ENCODE measurements at places on chromosomes 4 and X.

- no peak for DNase-seq
Measured at GRCh38 chr4:23769406-23769805, 120.4 kb downstream of the PPARGC1A start.

DNA sequence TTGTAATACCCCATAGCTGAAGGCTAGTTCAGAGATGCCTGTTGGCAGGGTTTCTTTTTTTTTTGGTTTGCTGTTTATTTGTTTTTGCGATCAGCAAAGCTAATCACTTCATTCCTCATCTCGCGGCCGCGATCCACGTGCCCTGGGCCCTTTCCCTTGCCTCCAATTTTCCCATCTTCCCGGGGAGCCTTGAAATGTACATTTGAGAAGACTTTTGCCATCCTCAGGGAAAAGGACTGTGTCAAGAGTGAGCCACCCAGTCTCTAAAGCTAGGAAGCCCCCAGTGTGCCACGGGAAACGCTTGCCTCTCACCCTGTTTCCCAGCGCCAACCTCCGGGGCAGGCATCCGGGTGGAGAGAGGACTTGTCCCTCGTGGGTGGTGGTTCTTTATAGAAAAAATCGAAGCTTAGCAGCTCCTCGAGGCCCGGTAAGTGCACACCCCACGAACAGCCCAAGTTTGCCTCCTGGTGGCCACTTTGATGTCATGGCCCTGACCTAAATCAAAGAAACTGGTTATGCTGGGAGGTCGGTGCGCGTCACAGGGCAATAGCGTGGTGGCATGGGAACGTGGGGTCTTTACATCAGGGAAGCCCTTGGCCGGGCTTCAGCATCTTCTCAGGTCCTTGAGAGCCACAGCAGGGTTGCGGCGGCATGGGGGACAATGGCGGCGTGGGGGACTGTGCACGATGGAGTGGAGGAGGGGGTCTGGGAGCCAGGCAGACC is 42.0 kb downstream of the MAP7D3 start:
- peak; percentile 45 for DNase-seq

DNA sequence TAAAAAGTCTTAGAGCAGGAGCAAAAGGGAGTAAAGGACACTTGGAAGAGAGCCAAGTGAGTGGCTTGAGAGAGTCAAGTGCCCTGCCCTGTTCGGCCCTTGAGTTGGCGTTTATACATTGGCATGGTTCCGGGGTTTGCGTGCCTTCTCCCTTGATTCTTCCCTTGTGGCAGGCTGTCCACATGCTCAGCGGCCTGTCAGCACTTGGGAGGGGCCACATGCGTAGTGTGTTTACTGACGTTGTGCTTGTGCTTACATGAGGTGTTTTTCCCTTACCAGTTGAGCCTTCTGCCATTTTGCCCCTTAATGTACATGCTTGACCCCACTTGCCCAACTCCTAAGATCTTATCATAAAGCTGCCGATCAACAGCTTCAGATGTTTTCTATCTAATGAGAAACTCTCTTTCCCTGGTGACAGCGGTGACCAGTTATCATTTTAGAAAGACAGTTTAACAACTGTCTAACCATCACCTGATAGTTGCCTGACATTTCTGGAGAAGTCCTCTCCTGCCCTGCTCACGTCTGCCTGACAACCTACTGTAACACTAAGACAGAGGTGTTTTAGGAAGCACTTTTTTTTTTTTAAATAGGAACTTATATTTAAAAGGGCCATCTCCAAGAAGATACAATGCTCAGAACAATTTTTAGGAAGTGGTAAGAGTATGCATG is 49.5 kb upstream of the GC start:
- DNase-seq, result no peak

DNA sequence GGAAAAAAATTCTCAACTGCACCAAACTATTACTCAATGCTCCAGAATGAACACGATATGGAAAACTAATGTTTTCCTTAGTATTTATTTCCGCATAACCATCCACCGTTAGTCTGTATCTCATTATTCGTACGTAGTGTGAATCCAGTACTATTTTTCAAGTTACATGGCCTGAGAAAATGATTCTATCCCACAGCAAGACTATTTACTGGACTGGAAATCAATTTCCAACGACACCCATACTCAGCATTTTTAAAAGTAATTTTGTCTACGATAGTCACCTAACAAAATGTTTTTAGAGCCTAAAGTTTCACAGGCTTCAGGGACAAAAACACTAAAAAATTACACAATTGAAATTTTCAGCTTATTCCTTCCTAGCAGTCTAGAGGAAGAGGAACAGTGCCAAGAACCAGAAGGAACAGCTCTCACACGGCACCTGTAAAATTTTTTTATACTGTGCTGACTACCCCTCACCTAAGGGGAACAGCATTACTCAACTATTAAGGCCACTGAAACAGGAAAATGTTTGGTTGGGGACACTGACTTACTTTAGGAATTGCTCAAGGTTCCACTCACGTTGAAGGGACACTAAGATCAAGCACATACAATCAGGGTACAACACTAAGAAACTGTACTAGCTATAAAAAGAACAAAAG is 9.6 kb downstream of the UBE2D3 start:
- no peak for DNase-seq

DNA sequence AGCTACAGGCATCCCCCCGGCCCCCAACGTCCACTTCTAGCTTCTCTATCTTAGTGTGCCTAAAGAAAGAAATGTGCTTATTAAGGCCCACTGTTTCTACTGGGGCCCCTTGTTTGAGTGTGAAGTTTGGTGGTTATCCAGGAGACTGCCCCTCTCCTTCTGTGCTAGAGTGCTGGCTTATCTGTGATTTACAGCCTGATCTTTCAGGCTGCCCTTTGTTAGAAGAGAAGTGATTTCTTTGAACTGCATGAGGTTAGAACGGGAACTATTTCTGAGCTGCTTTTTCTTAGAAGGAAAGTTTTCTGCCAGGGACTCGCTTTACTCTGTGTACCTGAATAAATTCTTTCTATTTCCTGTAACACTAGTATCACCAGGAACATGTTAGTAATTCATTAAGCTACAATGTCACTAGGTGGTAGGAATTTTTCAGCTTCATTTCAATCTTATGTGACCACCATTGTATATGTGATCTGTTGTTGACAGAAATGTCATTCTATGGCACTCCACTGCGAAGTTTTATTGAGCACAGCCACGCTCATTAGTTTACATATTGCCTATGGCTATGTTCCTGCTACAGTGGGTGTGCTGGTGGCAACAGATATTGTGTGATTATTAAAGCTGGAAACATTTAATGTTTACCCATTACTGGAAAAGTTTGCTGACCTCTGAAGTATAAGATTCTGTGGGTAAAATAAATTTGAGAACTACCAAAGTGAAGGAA is 193.8 kb upstream of the CXorf51B start:
- DNase-seq, result no peak

DNA sequence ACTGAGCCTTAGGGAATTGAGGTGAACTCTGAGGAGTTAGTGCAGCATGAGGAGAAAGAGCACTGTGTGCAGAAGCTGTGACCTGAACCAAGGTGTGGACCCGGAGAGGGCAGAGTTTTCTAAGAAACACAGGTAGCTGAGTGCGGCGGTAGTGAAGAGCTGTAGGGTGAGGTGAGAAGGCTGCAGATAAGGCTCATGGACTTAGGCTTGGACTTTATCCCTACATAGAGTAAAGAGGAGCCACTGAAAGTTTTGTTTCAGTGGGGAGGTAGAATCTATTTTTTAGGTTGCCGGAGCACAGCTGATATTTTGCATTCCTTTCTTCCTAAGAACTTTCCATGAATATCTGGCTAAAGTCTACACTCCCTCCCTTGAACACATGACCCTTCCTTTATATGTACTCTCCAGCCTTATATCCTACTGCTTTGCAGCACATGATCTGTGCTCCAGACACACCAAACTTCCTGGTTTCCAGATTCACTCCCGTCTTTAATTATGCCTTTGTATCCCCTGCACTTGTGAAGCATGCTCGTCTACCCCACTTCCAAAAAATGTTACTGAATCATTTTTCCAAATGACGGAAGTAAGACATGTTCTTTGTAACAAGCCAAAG is 10.6 kb upstream of the PGRMC2 start:
- DNase-seq, result no peak

GRCh38 chr4:1792832-1793495 is at the start of gene FGFR3:
TSS of gene FGFR3 (plus strand) at chr4:1793293. CDS start at chr4:1793935, 642 bp downstream.
- DNase-seq, result peak; percentile 72

DNA sequence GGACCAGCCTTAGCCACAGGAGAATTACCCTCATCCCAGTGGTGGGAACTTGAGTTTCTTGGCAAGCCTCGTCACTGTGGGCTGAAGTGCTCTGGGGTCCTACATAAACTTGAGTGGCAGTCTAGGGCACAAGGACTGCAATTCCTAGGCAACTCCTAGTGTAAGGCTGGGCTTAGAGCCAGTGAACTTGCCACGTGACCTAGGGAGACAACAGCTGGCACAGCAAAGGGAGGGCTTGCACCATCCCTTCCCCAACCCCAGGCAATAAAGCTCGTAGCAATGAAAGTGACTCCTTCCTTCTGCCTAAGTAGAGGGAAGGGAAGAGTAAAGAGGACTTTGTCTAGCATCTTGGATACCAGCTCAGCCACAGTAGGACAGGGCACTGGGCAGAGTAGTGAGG is 81.8 kb downstream of the TEX11 start:
- no peak for DNase-seq

GRCh38 chr4:30429813-30430761 is 290.1 kb upstream of the PCDH7 start:
- no peak for DNase-seq

DNA sequence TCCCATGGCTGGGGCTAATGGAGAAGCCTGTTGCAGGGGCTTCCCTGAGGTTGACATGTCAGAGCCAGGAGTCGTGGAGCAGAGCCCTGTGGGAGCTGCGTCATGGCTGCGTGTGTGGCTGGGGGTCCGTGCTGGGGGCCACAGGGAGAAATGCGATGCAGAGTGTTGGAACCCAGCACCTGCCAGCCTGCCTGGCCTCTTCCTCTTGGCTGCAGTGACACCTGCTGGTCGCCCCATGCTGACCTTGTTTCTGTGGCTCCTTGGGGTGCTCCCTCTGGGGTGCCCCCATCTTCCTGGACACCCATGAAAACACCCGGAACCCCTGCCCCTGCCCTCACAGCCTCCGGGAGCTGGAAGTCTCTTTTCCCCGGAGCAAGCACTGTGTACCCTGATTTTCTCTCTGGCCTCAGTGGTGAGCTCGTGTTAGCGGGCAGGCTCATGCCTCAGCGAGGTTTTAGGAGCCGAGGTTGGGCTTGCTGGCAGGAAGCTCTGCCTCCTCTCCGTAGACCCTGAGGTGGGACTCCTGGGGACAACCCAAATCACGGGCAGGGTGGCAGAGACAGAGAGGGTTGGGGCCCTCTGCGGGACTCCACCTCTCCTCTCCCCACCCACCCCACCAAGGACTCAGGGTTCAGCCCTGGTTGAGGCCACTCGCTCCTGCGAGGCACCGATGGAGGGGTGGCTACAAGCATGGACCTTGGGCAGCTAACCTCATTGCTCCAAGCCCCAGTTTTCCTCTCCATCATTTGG is 103.7 kb downstream of the SORCS2 start:
- DNase-seq, result peak; percentile 59

GRCh38 chr4:48490680-48491513 is 845 bp downstream of the ZAR1 start:
- DNase-seq, result no peak

DNA sequence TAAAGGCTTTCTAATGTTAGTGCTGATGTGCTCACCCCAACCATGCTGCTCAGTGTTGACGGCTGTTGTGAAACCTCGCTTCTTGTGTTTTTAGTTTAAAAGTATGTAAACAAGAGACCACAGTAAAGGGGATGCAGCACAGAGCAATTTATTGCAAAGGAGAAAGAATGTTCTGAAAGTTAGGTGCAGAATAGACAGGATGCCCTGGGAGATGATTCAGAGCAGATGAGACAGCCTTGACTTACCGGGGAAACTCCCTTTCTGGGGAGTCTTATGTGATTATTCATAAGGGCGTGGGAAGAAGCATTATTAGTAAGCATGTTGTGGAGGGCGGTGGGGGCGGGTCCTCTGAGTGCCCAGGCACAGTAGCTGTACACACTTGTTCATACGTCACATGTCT is 47.7 kb downstream of the EVC start:
- no peak for DNase-seq

GRCh38 chrX:87338510-87338909 is 179.1 kb upstream of the KLHL4 start:
- DNase-seq, result no peak

- DNase-seq, result no peak
Measured at GRCh38 chr4:102878901-102879300, 10.1 kb downstream of the CISD2 start.

DNA sequence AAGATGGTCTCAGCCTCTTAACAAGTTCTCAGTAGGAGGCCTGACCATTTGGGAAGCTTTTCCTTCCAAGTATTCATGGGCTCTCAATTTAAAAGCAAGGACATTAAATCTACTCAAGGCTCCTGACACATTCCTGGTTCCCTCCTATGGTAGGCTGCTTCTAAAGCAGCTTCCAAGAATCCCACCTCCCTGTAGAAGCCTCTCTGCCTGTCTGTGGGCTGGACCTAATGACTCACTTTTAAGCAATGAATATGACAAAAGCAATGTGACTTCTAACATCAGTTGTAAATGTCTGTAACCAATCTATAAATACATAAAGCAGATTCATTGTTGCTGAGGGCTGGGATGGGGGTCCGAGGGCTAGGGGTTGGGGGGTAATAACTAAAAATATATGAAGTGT is 99.5 kb upstream of the FAM9B start:
- no peak for DNase-seq

DNA sequence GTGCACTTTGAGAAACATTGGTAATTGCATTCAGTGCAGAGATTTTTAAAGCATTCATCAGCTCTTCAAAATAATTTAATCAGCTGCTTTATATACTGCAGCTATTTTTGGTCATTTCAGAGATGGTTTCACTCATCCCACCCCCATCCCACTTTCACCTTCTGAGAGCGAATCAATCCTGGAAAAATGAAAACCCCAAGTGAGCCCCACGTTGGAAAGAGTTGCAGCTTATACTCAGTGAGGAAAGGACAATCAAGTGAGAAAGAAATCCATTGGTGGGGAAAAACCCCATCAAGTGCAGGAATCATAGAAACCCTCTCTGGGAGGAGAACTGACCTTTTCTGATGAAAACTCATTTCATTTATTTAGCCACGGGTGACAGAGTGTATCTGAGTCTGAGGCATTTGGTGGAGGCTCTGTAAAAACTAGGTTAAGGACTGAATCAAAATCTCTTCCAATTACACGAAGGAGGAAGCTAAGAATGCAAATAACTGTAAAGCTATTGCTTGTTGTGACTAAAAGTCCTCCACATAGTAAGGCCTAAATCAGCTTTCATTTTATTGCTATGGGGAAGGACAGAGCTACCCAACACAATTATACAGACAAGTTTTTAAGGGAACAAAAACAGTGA is 240.4 kb upstream of the PGRMC2 start:
- no peak for DNase-seq

- no peak for DNase-seq
Measured at GRCh38 chrX:46673620-46674359, 85.1 kb downstream of the SLC9A7 start.

DNA sequence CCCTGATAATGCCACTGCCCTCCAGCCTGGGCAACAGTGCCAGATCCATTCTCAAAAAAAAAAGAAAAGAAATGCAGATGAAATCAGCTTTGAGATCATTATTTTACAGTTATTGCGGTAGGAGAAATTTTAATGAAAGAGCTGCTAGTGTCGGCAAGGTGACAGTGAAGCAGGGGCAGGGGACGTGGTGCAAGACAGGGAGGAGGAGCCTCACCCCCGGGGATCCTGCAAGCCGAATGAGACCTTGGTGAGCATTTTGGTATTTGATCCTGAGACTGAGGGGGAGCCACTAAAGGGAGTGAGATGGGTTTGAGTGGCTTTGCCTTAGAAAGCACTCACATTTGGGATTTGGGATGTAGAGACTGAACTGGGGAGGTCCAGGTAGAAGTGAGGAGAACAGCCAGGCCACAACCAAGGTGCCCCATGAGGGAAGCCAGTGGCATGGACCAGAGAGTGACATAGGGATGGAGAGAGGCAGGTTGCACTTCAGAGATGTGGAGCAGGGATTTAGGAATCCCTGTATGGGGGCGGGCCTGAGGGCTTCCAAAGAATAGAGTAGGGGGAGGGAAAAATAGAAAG is 23.6 kb downstream of the RBM10 start:
- DNase-seq, result no peak

Data from BE2C (cell line).